ENCODE measurements at places on chromosomes 6 and 20.

- H3K27me3 ChIP-seq = no peaks in the 10 kb centered on the region
- H3K4me3 ChIP-seq = no peak overlapping the region
- no peak for DNase-seq
Observed at GRCh38 chr6:149266659-149267058, 50.9 kb upstream of the TAB2 start.

DNA sequence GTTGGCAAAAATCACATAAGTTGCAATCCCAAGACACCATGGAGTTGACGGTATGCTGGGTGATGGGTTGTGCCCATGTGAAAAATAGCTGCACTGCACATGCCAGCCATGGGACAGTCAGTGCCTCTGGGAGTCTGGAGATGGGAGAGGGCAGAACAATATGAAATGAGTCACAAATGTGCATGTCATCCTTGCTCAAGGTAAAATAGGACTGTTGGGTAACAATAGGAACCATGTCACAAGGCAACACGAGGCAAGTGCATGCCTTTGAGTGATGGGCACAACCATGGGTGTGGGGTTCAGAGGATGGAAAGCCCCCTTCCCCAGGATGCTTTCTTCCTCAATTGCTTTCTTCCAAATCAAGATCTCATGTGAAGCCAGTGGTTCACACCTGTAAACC, 70.5 kb upstream of the PIM1 start:
- H3K4me3 ChIP-seq = no peak overlapping the region
- no peaks in the 10 kb centered on the region for H3K36me3 ChIP-seq
- DNase-seq = no peak
- no peaks in the 10 kb centered on the region for H3K27me3 ChIP-seq

DNA sequence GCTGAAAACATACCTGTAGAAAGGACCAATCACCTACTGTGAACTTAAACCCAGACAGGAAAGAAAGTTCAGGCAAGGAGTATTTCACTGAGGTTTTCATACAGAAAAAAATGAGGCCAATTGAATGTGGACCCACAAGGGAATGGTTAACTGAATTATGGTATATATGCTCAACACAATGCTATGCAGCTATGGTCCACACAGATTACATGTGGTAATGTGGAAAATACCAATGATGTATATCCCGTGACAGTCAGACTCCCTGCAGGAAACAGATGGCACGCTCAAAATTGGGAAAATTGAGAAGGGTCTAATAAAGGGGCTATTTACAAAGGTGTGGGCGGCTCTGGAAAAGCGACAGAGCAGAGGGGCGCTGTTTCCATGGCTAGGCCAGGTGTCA, 47.1 kb upstream of the PIM1 start:
- H3K4me1 ChIP-seq = peaks cover 5% of the 10 kb centered on the region
- H3K27me3 ChIP-seq = peaks cover 15% of the 10 kb centered on the region
- no peaks in the 10 kb centered on the region for H3K36me3 ChIP-seq
- no peak overlapping the region for H3K27ac ChIP-seq
- no peak overlapping the region for H3K4me3 ChIP-seq

GRCh38 chr6:68634726-68635411, at the start of gene ADGRB3:
TSS of gene ADGRB3 (plus strand) at chr6:68635282. CDS start at chr6:68638676, 3,394 bp downstream.
- peaks cover 13% of the 10 kb centered on the region for H3K4me1 ChIP-seq
- no peaks in the 10 kb centered on the region for H3K36me3 ChIP-seq
- peak within 1 kb of the TSS; percentile 74 for H3K4me3 ChIP-seq

- no peak for DNase-seq
- no peak overlapping the region for H3K27ac ChIP-seq
- H3K27me3 ChIP-seq = peaks cover 3% of the 10 kb centered on the region
- peaks cover 13% of the 10 kb centered on the region for H3K4me1 ChIP-seq
- no peak overlapping the region for H3K4me3 ChIP-seq
- H3K36me3 ChIP-seq = no peaks in the 10 kb centered on the region
Observed at GRCh38 chr20:48905297-48905647, 16.2 kb upstream of the ARFGEF2 start.

GRCh38 chr6:25405442-25405841, 126.3 kb downstream of the CARMIL1 start:
- H3K36me3 ChIP-seq = no peaks in the 10 kb centered on the region
- no peak overlapping the region for H3K4me3 ChIP-seq
- H3K27me3 ChIP-seq = no peaks in the 10 kb centered on the region
- H3K27ac ChIP-seq = no peak overlapping the region
- H3K4me1 ChIP-seq = peaks cover 10% of the 10 kb centered on the region

DNA sequence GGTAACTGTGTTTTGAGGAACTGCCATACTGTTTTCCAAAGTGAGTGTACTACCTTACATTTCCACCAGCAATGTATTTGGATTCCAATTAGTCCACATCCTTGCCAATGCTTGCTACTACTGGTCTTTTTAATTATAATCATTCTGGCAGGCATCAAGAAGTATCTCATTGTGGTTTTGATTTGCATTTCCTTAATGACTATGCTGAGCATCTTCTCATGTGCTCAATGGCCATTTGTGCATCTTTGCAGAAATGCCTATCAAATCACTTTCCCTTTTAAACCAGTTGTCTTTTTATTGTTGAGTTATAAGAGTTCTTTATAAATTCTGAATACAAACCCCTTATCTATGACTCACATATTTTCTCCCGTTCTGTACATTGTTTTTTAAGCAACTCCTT, 75.9 kb downstream of the ATG5 start:
- no peaks in the 10 kb centered on the region for H3K27me3 ChIP-seq
- DNase-seq = no peak
- H3K36me3 ChIP-seq = peaks cover 33% of the 10 kb centered on the region
- H3K4me3 ChIP-seq = no peak overlapping the region
- H3K27ac ChIP-seq = no peak overlapping the region

DNA sequence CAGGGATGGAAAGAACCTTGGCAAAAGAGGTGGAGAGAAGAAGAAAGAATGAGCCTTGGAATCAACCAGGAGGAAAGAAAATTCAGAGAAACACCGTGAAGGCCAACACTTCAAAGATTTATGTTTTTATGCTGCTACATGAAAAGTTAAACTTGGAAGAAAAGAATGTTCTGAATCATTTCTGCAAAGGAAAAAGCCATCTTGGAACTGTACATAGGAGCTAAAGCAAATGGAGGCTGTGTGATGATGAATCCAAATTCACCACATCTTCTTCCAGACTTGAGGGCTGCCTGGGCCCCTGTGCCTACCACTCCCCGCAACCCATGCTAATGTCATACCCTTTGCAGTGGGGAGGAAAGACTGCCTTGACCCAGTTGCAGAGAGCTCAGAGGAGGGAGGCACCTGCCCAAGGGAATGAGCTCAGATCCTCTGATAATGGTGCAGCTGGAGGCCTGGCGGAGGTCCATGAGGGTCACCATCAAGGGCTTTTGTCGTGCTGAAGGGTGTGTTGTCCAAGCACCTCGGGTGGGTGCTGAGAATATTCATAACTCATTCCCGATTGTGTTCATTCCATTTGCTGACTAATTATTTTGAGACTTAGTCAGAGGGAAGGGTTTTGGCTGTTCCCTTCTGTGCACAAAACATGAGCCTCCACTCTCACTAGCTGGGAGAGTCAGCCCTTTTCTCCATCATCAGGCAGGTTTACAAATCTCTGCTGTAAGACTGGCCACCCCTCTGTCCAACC, 245.8 kb upstream of the JAG1 start:
- H3K4me3 ChIP-seq = no peak overlapping the region
- DNase-seq = no peak
- H3K27me3 ChIP-seq = no peaks in the 10 kb centered on the region

DNA sequence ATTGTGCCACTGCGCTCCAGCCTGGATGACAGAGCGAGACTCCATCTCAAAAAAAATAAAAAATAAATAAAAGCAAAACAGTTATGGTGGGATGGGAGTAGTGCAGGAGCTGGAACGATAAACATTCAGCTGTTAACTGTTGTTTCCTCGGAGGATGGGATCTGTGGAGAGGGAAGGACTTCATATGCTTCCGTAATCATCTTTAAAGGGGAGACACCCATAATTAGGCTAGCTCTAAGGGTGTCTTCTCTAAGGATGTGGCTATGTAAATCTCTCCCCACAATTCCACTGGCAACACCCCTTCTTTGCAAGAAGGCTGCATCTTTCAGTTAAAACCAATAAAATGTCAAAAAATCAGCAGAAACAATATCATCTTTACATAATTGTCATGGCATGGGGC, 42.6 kb upstream of the MTHFD1L start:
- H3K27me3 ChIP-seq = peaks cover 19% of the 10 kb centered on the region
- no peaks in the 10 kb centered on the region for H3K4me1 ChIP-seq
- no peak overlapping the region for H3K27ac ChIP-seq
- no peak overlapping the region for H3K4me3 ChIP-seq
- H3K36me3 ChIP-seq = no peaks in the 10 kb centered on the region

- H3K4me1 ChIP-seq = peaks cover 2% of the 10 kb centered on the region
- no peak overlapping the region for H3K4me3 ChIP-seq
- no peak for DNase-seq
- no peaks in the 10 kb centered on the region for H3K27me3 ChIP-seq
Observed at GRCh38 chr20:63280929-63281545, 8.4 kb downstream of the ARFGAP1 start.

DNA sequence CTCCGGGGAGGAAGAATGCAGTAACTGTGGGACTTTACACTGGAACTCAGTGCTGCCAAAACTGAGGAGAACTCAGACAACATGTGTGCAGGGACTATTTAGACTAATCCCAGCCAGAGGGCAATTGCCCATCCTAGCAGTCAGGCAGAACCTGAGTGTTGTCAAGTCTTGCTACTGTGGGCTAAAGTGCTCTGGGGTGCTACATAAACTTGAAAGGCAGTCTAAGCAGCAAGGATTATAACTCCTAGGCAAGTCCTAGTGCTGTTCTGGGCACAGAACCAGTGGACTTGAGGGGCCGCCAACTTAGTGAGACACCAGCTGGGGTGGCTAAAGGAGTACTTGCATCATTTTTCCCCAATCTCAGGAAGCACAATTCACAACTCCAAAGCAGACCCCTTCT, 363.8 kb upstream of the PTCHD4 start:
- DNase-seq = no peak
- no peak overlapping the region for H3K4me3 ChIP-seq

DNA sequence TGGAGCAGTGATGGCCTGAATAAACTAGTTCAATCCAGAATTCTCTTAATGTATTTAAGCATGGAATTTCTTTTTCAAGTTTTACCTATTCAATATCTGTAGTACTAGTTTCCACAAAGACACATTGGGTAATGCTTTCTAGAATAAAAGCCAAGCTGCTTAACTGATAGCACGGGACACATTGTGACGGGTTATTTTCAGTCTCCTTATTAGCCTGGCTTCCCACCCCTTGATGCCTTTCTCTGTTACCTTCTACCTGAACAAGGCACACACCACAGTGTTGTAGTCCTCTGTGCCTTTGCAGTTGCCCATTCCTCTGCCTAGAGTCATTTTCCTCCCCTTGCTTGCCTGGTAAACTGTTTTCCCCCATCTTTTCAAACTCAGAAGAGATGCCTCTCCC, 139.1 kb downstream of the HDGFL1 start:
- H3K36me3 ChIP-seq = no peaks in the 10 kb centered on the region
- H3K4me3 ChIP-seq = no peak overlapping the region
- DNase-seq = no peak
- no peaks in the 10 kb centered on the region for H3K4me1 ChIP-seq

DNA sequence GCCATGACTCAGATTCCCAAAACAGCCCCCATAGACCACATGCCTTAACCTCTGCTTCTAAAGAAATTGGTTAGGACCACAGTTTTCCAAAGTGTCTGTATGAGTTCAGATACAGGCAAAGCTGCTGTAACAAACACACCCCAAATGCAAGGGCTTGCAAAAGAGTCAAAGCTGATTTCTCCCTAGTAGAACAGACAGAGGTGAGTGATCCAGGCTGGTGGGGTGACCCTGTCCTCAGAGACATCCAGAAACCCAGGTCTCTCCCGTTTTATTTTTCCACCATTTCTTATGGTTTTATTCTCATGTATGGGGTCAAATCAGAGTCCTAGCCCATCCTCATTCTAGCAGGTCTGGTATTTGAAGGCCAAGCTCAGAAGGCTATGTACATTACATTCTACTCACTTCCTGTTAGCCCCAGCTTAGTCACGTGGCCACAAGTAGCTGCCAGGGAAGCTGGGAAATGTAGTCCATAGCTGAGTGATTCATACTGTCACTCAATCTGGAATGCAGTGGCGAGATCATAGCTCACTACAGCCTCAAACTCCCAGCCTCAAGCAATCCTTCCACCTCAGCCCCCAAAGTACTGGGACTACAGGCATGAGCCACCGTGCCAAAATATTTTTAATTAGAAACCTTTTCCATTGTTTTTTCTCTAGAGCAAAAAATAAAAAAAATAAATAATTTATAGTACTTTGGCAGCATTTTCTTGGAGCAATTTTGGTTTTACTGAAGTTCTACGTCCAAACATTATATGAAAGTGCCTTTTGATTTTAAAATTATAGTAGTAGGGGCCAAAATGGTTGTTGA, 175.2 kb downstream of the ZMYND8 start:
- no peaks in the 10 kb centered on the region for H3K36me3 ChIP-seq
- DNase-seq = no peak
- H3K4me3 ChIP-seq = no peak overlapping the region
- no peak overlapping the region for H3K27ac ChIP-seq

DNA sequence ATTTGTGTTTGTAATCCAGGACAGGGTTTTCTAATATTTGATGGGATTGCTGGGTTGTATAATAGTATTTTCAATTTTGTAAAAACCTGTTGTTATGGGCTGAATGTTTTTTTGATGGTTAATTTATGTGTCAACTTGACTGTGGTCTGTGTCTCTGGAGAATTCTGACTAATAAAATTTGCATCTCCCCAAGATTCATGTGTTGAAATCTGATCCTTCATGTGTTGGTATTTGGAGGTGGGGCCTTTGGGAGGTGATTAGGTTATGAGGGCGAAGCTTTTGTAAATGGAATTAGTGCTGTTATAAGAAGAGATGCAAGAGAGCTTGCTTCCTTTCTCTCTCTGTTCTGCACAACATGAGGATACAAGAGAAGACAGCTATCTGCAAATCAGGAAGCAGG, 48.7 kb upstream of the SAMD5 start:
- H3K27me3 ChIP-seq = no peaks in the 10 kb centered on the region
- no peak overlapping the region for H3K4me3 ChIP-seq
- no peak for DNase-seq
- H3K4me1 ChIP-seq = no peaks in the 10 kb centered on the region

DNA sequence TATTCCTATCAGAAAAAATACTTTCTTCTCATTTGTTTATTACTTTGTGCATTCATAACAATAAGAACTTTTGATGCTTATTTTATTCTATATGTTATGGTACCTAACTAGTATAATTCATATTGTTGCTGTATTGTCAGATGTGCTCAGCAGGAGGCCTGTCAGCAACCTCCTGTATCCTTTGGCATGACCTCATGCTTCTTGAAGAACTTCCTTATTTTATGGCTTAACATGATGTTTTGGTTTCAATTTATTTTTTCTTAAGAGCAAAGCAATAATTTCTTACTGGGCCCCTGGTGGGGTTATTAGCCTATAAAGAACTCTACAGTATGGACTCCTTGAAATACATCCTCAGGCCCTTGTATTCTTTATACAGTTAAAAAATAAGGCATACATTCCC, 17.3 kb downstream of the GGTLC1 start:
- H3K4me3 ChIP-seq = no peak overlapping the region
- no peak for DNase-seq
- H3K27me3 ChIP-seq = peaks cover 5% of the 10 kb centered on the region
- H3K36me3 ChIP-seq = no peaks in the 10 kb centered on the region

DNA sequence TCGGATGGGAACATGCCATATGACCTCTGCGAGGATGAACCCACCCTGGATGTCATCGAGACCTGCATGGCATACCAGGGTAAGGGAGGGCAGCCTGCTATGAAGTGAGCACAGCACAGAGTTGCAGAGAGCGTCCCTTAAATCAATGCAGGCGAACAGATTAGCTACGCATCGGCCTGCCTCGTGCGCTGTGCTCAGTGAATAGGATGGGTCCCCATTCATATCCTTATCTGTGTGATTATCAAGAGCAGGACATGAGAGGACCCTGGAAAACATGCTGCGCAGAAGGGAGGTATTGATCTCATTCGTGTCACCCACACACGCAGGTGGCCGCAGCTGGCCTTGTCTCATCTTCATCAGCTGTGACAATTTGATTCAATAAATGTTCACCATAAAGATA, 25.6 kb upstream of the FAM83D start:
- H3K27me3 ChIP-seq = no peaks in the 10 kb centered on the region
- H3K4me1 ChIP-seq = peaks cover 5% of the 10 kb centered on the region
- no peak overlapping the region for H3K4me3 ChIP-seq
- DNase-seq = no peak
